Hematopoietic multipotent progenitor cell treated with erythropoietin and hydrocortisone succinate and interleukin-3 and kit ligand, for 8 days (in vitro differentiated cells): ENCODE measurements at places on chromosomes 3 and 15.

- DNase-seq: no peak
Observed at GRCh38 chr15:70054884-70055387, 42.8 kb downstream of the TLE3 start.

- no peak for DNase-seq
Observed at GRCh38 chr3:67699882-67700281, 45.5 kb upstream of the SUCLG2 start.

DNA sequence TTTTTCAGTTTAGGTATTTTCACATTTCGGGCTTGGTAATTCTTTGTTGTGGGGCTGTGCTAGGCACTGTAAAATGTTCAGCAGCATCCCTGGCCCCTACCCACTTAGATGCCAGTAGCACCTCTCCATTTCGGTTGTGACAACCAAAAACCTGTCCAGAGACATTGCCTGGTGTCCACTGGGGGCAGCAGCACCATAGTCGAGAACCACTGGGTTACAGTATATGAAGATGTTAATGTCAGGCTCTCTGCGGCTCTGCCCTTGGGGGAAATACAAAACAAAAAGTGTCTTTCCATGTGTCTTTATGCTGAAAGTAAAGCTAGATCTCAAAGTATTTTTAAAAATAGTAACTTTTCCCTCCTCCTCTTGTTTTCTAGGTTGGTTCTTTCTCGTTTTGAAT, 177.2 kb downstream of the ITPR1 start:
- peak; percentile 20 for DNase-seq

DNA sequence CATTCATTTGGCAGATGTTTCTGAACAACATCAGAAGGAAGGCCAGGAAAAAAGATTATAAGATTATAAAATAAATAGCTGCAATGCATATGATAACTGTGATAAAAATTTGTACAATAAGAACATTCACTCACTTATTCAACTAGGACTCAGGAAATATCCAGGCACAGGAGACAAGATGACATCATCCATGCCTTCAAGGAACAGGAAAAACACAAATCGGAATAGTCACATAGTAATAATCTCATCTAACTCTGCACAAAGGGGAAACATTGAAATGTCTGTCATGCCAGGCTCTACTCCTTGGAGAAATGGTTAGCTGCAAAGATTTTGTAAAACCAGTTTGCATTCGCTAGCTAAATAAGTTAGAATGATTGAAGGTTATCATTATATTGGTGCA, 233.5 kb upstream of the AGTR1 start:
- no peak for DNase-seq

DNA sequence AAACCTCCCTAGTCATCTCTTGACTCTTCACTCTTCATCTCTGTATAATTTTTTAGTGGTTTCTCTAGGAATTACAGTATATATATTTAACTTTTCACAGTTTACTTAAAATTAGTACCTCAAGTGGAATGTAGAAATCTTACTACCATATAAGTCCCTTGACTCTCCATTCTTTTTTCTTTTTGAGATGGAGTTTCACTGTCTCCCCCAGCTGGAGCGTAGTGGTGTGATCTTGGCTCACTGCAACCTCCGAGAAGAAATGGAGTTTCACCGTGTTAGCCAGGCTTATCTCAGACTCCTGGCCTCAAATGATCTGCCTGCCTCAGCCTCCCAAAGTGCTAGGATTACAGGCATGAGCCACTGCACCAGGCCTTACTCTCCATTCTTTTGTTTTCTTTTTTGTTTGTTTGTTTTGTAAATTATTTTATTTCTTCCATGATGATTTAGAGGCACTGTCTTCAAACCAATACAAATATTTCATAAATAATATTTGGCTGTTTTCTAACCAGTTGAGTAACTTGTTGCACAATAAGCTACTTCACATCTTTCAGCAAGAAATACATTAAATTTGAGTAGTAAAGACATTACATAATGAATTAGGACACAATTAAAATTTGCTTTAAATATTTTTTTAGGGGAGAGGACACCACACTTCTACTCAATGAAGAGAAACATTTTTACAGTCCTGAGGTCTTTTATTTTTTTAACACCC, 144.8 kb downstream of the RBPMS2 start:
- peak; percentile 61 for DNase-seq

- no peak for DNase-seq
Observed at GRCh38 chr3:21292971-21293370, 458.0 kb downstream of the ZNF385D start.
